Tibial artery (tissue), 4 donors: ENCODE measurements at places on chromosomes 6 and 20.

DNA sequence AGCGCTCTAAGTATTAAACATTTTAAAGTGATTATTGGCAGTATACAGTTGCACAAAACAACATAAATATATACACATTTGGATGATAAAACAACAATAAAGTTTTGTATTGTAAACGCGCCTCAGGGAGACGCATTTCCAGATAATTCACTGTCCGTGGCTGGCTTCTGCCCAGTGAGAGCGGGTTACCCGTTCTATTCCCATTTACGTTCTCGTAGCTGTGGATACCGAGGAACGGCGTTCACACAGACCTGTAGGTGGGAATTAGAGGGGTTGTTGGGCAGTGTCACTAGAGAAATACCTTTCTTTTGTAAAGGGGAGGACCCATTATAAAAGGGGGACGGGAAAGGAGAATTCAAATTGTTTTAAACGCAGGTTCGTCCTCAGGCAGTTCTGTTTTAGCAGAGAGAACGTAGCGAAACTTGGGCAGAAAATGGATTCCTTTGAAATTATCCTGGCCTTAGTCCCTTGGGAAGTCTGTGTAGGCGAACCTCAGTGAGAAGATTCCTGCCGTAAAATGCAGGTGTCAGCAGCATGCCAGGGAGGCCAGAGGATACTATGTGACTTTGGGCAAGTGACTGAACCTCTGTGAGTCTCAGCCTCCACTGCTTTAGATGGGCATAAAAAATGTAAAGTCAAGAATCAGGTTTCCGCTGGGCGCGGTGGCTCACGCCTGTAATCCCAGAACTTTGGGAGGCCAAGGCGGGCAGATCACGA, 756 bp downstream of the MTG2 start:
- DNase-seq, result no peak

- DNase-seq, result no peak
Observed at GRCh38 chr6:109239160-109239559, 143.1 kb downstream of the CD164 start.

GRCh38 chr6:131356161-131356560, 216.9 kb upstream of the ARG1 start:
- no peak for DNase-seq

DNA sequence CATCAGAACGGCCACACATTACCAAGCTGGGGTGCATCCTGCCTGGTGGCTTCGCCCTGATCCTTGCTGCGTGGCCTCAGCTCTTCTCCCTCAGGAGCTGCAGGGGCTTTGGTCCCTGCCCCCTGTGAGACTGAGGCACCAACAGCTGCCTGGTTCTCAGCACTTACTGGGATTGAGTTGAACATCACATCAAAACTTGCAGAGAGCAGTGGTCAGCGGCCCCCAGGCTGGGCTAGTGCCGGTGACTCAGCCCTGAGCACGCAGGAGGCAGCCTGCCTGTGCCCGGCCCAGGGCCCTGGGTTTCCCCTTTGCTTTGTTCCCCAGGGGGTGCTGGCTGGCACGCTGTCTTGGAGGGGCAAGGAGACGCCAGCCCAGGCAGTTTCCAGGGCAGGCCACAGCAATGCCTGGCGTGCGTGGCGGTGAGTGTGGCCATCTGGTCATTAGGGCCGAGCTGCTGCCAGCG, 63.3 kb downstream of the DLL1 start:
- DNase-seq, result no peak

- DNase-seq, result no peak
Observed at GRCh38 chr20:32534661-32535240, 50.4 kb downstream of the NOL4L start.

GRCh38 chr6:53107091-53107490, 41.5 kb downstream of the GCM1 start:
- DNase-seq, result no peak

DNA sequence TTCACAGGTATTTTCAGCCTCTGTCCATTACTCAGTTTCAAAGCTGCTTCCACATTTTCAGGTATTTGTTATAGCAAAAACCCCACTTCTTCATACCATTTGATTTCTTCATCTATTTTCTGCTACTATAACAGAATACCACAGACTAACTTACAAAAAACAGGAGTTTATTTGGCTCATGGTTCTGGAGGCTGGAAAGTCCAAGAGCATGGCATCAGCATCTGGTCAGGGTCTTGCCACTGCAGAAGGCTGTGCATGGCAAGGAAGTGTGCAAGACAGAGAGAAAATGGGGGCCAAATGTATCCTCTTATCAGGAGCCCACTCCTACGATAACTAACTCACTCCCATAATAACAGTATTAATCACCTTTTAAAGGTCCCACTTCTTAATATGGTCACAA, 82.8 kb upstream of the FOXA2 start:
- DNase-seq, result no peak

DNA sequence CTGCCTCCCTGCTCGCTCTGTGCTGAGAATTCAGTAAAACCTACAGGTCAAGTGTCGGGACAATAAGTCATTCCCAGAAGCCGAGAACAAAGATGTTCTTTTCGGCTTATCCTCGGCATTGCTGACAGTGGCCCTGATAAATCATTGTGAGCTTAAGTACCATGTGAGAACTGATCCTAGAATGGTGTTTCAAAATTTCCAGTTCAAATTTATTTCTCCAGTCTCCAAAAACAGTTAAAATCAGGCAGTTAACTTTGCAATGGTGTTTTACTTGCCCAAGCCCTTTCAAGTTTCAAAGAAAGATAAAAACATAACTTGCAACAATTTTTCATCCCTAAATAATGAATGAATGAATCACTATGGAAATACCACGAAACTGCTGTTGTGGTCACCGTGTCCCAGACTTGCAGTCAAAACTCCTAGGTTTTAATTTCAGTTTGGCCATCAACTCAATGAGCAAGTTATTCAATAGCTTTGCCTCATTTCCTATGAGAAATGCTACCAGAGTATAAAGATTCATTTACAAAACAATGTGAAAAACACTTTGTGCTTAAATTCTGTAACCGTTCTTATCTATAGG, 4.3 kb downstream of the ATP5F1E start:
- no peak for DNase-seq

- peak; percentile 51 for DNase-seq
Observed at GRCh38 chr6:44627091-44627882, 239.8 kb downstream of the CDC5L start.

- no peak for DNase-seq
Observed at GRCh38 chr20:50163570-50164317, 10.2 kb upstream of the PEDS1 start.

GRCh38 chr6:105452924-105453756, 50.3 kb upstream of the PREP start:
- no peak for DNase-seq

GRCh38 chr6:160430751-160431150, 82.6 kb downstream of the SLC22A3 start:
- DNase-seq, result no peak

DNA sequence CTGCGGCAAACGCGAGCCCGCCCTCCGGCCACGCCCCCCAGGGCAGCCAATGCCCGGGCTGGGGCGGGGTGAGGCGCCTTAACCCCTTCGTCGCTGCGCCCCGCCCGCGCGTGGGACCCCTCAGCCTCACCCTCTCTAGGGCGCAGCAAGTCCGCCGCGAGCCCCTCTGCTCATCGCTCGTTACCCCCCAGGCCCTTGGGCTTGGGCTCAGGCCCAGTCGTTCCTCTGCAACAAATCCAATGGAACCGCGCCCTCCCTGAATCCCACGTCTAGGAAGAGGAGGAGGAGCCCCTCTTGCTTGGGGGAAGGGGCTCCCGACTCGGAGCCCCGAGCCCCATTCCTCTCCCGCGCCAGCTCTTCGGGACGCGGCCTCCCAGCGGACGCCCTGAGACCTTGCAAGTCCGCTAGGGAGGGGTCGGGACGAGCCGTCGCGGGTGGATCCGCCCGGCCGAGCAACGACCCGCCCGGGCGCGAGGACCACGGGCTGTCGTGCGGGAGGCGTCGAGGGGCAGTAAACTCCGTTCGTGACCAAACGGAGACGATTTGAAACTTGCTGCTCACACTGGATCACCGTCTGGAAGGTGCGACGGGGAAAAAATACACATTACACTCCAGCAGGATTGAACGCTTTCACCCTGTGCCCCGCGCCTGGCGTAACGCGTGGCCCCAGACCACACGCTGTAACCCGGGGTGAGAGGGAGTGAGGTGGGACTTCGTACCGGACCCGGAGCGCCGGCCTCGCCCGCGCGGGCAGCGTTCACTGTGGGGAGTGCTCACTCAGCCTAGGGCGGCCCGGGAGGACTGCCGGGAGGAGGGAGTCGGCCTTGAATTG, 477 bp upstream of the LZTS3 start:
- DNase-seq, result peak; percentile 84
